ENCODE measurements at places on chromosomes 16 and 17.

DNA sequence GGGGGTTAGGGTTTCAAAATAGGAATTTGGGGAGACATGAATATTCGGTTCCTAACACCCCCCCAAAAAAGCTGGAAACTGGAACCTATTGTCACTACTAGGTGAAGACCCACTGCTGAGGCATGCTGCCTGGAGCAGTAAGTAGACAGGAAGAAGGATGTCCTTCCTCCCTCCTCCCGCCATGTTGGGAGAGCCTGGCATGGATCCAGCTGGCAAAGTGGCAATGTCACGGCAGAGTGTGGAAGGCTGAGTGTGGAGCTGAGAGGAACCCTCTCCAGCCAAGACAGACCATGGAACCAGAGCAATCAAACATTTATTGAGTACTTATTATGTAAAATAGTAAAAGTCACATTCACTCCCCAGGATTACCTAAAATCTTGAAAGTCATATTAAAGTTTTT is 49.0 kb downstream of the CCDC182 start:
- DNase-seq: no peak

DNA sequence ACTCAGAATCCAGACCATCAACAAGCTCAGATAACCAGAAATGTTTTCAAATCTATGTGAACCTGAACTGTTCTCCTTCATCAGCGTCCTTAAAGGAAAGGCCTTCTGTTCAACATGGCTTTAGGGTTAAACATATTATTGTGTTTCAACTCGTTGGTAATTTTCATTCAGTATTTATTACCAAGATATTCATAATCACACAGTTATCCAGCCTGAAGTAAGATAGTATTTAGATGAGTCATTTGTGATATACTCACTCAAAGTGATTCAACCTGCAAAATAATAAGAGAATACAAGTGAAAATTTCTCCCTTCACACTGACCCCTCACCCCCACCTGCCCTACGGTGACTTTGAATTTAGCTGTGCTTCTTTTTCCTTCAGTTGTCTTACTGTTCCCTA is 3.0 kb downstream of the CYLD start:
- no peak for DNase-seq

- DNase-seq: no peak
These were observed 23.9 kb downstream of the PTRH2 start for GRCh38 chr17:59683283-59683682.

DNA sequence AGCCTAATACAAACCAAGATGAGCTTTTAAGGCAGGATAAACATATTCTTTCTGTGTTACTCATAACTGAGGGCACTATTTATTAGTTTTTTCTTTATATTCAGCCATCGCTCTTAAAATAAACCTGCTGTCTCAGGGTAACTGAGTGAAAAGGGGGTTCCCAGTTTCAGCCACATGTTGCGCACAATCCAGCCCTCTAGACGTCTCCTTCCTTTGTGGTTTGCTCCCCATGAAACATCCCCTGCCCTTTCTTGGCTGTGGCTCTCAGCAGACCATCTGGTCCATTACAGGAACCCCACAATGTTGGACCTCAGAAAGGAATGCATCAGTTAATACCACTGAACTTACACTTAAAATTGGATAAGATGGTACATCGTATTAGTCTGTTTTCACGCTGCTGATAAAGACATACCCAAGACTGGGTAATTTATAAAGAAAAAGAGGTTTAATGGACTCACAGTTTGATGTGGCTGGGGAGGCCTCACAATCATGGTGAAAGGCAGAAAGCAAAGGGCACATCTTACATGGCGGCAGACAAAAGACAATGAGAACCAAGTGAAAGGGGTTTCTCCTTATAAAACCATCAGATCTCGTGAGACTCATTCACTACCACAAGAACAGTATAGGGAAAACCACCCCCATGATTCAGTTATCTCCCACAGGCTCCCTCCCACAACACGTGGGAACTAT is 12.6 kb upstream of the IL21R start:
- DNase-seq: no peak

GRCh38 chr16:82059983-82060421 is 24.9 kb downstream of the HSD17B2 start:
- DNase-seq: no peak

DNA sequence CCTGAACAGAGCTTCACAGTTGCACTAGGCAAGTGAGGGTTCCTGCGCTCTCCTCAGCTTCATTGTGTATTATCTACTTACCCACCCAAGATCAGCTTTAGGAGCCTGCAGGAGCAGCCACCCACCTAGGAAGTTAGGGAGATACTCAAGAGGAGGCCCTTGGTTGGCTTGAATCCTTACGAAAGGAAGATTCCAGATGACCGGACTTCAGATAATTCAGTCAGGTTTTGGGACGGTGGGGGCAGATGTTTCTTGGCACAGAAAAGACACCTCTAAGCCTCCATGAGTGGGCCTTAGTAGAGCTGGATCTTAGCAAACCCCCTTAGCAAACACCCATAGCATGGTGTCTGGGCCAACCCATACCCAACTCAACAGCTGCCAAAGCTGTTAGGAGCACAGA is 2.4 kb upstream of the CBFB start:
- DNase-seq: no peak

GRCh38 chr16:23734176-23734893 is 20.5 kb upstream of the CHP2 start:
- no peak for DNase-seq

GRCh38 chr17:6427279-6427781 is 7.6 kb downstream of the AIPL1 start:
- DNase-seq: no peak

DNA sequence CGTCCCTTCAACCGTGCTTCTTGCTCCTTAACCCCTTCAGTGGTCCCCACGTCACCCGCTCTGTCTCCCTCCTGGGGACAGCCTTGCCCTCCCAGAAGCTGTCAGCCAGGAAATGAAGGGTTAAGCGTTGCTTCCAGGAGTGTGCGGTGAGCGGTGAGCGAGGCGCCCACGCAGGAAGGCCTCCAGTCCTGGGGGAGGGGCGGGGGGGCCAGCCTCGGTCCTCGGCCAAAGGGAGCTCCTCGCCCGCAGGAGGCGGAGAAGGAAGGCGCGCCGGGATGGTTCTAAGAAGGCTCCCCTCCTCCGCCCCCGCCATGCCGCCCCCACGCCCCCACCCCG is 2.3 kb downstream of the RBFOX3 start:
- DNase-seq: no peak

All from SW 1271 (cell line).